ENCODE measurements at places on chromosomes 6 and 20.
A peak's percentile ranks its signal among the peaks of the same experiment; 100 is the strongest.

GRCh38 chr20:51027035-51027795, 4.3 kb upstream of the KCNG1 start:
- no peak for DNase-seq

DNA sequence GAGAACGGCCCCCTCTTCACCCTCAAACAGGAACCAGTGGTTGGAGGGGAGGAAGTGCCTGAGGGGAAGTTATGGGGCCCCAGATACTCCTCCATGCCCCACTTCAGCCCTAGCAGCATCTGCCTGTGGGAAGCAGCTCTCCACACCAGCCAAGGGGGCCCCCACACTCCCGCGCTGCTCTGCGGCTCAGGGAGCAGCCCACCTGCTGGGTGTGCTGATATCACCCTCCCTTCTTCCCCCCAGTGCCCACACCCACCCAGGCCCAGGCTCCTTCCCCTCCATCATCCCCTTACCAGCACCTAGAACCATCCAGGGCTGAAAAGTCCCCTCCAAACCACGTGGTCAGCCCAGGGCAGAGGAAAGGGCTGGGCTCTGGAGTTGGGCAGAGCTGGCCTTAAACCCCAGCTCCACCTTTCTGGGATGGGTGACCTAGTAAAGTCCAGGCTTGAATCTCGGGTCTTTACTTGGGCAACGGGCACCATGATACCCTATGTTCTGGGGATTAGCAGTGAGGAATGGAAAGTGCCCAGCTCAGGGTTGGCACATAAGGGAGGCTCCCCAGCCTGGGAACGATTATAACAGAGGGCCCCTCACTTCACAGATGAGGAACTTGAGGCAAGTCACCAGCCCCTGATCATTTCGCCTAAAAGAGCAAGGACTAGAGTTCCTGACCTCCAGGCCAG, 663 bp downstream of the LST1 start:
- DNase-seq = peak; percentile 45

DNA sequence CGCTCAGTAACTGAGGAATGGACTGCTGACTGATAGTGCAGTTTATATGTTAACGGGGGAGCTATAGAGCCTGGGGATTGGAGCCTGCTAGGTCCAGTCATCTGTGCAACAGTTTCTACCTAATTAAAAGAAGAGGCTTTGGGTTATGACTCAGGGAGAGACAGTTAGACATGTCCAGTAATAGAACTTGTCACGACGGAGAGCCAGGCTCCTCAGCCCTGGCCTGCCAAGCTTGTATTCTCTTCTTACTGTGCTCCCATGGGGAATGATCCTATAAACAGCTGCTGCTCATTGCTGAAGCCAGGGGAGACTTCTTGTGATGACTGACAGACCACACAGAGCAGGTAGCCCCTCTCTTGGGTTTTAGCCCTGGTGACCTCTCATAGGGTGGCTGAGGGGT, 69.3 kb downstream of the SYNJ2 start:
- no peak for DNase-seq

DNA sequence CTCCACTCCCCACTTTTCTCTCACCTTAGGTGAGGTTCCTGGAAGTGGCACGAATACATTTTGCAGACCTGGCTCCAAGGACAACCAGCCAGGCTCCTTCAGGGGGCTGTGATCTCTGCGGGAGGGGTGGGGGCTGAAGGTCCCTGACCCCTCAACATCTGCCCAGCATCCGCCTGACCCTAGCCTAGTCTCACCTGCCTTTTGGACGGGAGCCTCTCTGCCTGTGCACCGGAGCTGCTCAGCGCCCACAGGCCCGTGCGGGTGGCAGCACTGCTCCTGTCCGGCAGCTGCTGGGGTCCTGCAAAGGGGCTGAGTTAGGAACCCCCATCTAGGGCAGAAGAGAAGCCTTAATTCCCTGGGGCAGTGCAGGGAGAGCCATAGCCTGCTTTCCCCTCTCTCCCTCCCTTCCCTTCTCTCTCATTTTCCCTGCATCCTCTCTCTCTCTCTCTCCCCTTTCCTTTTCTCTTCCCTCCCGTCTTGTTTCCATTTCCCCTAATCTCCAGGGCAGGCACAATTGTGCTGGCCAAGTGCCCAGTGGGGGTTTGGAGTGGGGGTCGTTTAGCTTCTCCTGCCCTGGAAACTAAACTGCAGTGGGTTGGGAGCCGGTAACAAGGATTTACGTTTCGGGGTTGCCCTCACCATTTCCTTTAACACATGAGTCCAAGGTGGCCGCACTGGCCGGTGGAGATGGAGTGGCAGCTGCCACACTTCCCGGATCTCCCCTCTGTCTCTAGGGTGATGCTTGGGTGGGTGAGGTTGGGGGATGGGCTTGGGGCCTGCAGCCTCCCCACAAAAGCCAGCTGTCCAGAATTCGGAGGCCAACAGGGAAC, 54.1 kb downstream of the CTCFL start:
- no peak for DNase-seq

DNA sequence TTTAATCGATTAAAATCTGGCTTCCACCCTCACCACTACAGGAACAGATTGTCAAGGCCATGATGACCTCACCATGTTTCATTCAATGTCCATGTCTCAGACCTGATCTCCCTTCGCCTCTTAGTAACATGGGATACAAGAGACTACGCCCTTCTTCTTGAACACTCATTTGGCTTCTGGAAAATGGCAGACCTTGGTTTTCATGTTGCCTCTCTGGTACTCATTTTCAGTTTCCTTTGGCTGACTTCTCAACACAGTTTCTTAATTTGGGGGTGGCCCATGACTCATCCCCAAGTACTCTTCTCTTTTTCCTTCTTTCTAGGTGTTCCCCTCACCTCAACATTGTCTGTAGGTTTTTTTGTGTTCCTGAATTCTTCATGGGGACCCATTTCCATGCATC, 22.7 kb downstream of the TMX4 start:
- DNase-seq = no peak

DNA sequence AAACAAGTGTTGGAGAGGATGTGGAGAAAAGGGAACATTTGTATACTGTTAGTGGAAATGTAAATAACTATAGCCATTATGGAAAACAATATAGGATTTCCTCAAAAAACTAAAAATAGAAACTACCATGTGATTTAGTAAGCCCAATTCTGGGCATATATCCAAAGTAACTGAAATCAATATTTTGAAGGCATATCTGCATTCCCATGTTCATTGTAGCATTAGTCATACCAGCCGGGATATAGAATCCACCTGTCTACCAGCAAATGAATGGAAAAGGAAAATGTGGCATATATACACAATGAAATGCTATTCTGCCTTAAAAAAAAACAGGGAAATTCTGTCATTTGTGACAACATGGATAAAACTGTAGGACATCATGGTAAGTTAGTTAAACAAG, 15.3 kb upstream of the C6orf58 start:
- no peak for DNase-seq

GRCh38 chr6:149438855-149439254, 38.8 kb downstream of the SUMO4 start:
- no peak for DNase-seq

DNA sequence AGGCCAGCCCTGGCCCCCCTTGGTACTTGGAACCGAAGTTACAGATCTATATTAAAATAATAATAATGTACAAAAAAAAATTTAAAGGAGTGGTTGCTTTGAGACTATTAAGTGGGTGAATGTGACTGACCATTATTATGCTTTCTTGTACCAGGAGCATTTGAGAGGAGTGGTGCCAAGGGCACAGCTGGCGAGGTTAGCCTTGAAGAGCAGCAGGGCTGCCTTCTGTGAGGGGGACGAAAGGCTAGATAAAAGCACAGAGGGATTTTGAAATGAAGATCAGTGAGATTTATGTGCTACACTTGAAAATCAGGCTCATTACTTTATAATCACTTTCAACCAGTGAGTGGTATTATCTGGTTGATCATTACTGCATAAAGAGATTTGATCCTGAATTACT, 48.6 kb downstream of the FIG4 start:
- DNase-seq = no peak

DNA sequence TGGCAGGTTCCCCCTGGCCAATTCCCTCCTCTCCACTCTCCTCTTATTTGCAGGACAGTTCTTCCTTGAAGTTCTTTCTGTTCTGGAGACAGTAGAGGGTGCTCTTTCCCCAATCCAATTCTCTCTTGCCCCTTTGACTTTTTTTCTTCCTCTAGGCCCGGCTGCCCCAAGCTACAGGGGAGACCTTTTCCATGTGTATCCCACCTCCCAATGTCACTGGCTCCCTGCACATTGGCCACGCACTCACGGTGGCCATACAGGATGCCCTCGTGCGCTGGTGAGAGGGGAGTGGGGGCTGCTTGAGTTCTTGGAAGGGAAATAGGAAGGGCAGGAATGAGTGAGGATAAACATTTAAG, 1.5 kb downstream of the VARS2 start:
- DNase-seq = peak; percentile 87

DNA sequence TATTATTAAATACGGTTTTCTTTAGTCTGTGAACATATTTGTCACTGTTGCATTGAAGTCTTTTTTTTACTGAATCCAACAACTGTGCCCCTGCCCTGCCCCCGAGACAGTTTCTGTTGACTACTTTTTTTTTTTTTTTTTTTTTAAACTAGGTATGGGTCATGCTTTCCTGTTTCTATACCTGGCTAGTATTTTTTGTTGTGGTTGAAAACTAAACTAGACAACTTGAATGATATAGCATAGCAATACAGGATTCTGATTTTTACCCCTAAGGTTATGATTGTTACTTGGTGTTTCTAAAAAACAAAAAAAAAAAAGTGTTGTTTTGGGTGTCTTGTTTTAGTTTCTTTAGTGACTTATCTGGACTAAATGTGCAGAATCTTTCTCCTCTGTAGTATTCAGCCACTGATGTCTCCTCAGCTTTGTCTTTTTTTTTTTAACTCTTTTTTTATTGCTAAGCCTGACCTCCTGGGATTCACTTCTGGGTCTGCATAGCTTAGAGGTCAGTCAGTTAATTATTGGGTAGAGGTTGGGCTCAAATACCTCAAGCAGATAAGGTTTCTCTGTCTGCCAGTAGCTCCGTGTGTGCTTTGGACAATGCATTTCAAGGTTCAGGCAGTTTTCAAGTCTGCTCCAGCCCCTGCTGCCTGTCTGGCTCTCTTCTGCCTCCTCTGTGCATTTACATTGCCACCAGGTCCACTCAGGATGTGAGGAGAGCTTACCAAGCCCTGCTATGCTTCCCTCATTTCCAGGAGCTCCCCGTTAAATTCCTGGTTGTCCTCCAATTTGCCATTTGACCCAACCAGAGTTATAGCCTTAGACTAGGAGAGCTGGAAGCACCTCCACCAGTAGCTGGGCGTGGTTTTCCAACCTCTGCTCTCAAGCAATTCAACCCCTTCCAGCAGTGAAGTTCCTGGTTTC, 91.4 kb downstream of the SYNDIG1 start:
- no peak for DNase-seq

GRCh38 chr6:46262928-46263706, 92.3 kb upstream of the ENPP5 start:
- no peak for DNase-seq

GRCh38 chr6:14720411-14721102, 525.3 kb upstream of the JARID2 start:
- DNase-seq = no peak

DNA sequence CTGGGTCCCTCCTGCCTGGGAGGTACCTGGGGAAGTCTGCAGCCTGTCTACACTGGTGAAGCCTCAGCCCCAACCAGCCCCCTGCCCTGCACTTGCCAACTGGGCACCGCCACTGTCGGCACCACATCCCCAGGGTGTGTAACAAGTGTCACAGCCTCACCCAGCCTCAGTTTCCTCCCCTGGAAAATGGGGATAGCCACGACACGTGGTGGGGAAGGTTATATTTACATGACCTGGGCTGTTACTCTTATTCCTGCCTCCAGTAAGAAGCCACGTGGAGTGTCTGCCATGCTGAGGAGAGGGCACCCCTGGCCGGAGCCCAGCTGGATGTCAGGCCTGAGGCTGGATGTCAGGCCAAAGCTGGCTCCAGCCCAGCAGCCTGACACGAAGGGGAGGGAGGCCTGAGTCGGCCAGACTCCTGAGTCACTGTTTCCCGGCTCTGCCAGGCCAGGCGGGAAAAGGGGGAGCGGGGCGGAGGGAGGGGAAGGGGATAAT, 44.9 kb downstream of the SNAI1 start:
- DNase-seq = peak; percentile 77

DNA sequence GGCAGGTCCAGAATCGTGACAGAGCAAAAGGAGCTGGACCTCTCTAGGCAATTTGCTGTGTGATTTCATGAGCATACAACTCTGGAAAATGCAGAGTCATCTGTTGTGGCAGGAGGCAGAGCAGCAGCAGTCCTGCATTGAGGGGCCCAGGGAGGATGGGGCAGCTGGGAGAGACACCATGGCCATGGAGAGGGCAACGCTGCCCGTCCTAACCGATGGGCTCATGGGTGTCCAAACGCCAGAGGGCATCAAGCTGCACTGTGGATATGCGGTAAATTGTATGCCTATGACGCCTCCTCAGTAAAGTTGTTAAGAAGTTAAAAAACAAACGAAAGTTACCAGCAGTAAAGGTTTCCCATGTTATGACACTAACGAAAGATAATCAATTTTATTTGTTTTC, 42.2 kb upstream of the DACT2 start:
- DNase-seq = no peak

- DNase-seq = no peak
Observed at GRCh38 chr20:17172836-17173516, 53.9 kb upstream of the PCSK2 start.

GRCh38 chr6:160930547-160931377, 60.8 kb upstream of the MAP3K4 start:
- peak; percentile 63 for DNase-seq

DNA sequence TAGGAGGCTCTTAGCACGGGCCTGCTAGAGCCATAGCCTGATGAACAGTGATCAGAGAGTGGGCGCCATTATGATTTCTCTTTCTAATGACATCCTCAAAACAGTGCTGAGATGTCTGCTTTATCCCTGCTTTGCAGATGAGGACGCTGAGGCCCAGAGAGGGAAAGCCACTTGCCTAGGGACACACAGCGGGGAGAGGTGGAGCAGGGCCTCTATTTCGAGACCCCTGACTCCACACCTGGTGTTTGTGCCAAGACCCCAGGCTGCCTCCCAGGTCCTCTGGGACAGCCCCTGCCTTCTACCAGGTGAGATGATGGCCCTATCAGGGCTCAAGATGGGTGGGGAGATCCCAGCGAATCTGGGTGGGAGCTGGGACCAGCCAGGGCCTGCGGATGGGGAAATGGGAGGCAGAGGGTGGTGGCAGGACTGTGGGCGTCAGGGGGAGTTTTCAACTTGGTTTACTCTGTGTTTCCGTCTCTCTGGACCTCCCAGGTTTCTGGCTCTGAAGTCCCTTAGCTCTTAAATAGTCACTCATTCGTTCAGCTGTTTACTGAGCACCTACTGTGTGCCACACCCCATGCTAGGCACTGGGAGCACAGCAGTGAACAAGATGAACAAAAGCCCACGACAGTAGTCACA, 36.7 kb downstream of the SRC start:
- no peak for DNase-seq

GRCh38 chr6:120096696-120097260, 747.2 kb upstream of the MAN1A1 start:
- no peak for DNase-seq

All from globus pallidus (tissue), 1 donor.